ENCODE measurements at places on chromosomes 12 and 14.

GRCh38 chr12:103011974-103012763 lies 54.7 kb downstream of the ASCL1 start:
- DNase-seq: no peak

GRCh38 chr14:90062822-90063539 lies 1.2 kb downstream of the KCNK13 start:
- DNase-seq: no peak

DNA sequence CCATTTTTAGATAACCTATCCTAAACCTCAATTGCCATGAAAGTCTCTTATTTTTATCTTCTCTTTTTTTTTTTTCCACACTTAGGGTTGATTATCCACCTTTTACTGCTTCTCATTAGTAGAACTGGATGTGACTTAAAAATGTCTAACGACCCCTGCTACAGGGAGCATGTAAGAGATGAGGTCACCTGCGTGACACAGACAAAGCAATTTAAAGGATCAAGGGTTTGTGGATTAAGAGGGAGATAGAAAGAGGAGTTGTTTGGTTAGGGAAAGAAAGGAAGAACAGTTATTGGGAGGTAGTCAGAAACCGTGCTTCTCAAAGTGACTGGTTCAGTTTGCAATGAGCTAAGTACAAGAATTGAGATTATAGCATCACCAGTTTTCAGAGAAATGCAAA lies 239.1 kb downstream of the ALX1 start:
- no peak for DNase-seq

DNA sequence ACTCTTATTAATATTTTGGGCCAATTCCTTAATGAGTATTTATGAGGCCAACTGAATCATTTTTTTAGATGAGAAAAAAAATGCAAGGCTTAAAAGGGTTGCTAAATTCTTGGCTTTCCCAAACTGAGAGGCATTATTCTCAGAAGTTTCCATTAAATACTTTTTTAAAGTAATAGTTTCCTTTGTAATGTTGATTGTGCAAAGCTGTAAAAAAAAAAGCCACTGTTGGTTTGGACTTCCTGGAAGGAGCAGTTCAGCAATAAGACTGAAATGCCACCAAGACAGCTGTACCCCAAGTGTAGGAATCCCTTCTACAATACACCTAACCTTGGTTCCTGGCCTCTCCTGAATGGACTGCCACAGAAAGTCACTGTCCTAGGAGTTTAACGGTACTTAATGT lies 231.3 kb downstream of the MON2 start:
- DNase-seq: no peak

- no peak for DNase-seq
These were observed 49.8 kb upstream of the RAP1B start for GRCh38 chr12:68560851-68561422.

DNA sequence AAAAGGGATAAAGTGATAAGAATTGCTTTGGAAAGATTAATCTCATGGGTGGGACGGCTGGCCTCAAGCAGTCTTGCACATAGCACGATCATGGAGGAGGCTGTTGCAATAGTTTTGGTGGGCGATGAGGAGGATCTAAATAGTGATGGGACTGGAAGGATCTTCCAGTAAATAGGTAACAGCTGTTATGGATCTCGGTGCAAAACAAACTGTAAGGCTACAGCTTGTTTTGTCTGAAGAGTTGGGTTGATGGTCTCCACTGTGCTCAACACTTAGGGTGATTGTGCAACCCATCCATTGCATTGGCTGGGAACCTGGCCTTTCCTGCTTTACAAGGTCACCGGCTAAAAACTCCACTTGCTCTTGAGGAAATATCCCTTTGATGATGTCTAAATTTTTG lies 21.0 kb downstream of the IGF1 start:
- DNase-seq: no peak

DNA sequence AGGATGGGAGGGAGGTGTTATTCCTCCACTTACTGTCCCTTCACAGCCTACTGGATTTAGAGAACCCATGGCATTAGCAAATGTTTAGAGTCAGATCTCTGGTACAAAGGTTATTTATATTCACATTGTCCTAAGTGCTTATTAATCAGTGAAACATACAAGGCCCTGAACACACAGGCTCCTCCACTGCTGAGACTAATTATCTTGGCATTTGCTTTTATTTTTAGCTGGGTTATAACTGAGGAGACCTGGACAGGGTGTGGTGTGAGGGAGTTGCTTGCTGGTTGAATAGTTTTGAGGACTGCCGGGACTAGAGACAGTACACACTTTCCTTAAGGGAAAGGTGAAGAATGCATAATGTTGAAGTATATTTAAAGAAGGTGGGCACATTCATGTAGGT lies 77.5 kb downstream of the FIGNL2 start:
- DNase-seq: no peak

GRCh38 chr12:19483727-19484126 lies 44.4 kb downstream of the AEBP2 start:
- no peak for DNase-seq

DNA sequence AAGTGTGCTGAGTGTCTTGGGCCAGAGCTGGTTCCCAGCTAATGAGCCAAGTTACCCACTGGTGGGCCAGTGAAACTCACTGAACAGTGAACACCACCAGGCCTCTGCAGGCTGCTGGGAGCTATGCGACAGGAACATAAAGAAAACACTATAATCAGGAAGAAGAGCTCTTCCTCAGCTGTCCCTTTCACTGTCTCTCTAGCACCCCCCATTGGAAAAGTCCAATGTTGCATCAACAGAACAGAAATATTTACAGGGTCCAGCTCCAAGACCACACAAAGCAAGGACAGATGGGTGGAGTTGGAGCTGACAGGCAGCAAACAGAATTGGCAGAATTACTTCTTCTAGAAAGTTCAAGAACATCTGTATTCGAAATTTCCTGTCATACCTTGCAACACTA lies 903.6 kb upstream of the TMEM132C start:
- DNase-seq: no peak
